CD8-positive, alpha-beta T cell (primary cell): ENCODE measurements at places on chromosomes 5 and 9.

DNA sequence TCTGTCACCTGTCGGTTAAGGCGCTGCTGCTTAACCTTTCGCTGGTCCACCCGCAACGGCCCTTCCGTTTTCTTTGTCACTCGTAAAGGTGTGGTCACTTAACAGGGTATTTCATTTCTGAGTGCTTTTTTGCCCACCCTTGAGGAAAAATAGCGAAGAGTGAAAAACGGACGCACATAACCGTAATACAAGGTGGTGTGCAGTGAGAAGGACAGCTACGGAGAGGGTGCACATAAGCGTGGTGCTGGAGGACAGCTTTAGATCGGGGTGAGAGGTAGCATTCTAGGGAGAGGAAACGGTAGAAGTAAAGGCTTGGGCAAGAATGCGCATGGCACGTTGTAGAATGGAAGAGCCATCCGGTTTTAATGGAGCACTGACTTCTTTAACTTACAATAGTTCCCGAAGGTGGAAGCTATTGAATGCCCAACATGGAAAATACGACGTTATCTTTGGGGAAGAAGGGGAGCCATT is 761 bp downstream of the CCT5 start:
- DNase-seq: peak; percentile 31

DNA sequence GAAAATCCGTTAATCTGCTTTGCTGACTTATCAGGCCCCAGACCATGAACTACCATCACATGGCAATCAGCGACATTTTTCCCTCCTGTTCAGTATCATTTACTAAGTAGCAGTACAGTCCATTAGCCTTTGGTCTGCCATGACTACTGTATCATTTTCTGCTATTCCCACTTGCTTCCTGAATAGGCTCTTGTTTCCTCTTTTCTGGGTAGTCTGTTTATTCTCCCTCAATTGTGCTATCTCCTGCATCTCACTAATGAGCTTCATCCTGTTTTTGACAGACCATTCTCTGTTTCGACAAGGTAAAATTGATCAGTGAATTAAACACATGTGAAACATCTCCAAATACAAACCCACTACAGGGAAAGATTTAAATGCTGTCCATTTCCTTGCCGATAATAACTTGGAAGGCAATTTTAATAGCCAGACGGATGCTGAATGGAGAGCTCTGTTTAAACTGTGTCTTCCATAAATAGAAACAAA is 263.5 kb upstream of the ANKRD55 start:
- no peak for DNase-seq

GRCh38 chr9:100595391-100596199 is 17.7 kb downstream of the CAVIN4 start:
- DNase-seq: no peak

GRCh38 chr5:8462565-8462964 is 593.6 kb downstream of the MTRR start:
- no peak for DNase-seq

DNA sequence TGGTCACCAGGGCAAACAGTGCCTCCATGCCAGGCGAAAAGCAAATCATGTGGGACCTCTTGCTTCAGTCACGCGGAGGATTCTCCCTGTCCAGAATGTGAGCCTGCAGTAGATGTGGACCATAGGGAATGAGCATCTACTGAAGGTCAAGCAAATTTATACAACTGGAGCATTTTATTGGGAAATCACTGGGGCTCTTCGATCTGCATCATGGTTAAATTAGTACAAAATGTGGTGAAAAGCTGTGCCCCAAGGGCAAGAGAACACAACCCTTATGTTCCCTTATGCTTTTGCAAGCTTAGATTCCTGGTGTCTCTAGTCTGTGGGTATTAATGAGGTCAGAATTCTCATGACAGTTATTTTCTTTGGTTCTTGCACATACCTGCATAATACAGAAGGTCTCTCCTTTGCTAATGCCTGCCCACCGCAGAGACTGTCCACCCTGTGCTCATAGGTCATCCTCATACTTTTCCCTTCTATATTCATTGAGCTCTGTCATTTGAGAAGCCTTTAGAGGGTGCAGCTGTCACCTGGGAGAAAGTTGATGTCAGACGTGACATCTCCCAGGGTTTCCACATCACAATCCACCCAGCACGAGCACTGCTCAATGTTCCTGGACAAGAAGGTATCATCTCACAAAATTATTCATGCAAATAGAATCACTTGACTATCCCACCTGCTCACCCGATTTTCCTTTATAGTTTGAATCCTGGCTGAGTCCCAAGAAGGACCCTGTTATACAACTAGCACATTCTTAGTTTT is 111.7 kb downstream of the NXNL2 start:
- DNase-seq: no peak

DNA sequence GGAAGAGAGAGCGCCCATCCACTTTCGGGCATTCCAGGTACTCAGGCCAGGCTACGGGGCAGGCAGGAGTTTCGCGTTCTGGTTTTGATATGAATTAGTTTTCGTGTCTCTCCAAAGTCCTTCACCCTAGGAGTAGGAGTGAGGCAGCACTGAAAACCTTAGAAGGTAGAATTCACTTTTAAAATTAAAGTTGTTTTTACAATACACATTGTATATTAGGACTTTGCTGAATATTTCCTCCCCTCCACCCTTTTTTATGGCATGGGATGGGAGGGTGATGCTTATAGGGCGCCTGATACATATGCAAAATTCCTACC is 747 bp downstream of the ITGA1 start:
- DNase-seq: no peak

- DNase-seq: no peak
Observed at GRCh38 chr9:73683862-73684591, 532.4 kb downstream of the ANXA1 start.

- DNase-seq: no peak
Observed at GRCh38 chr5:94021246-94021645, 279.8 kb upstream of the POU5F2 start.

DNA sequence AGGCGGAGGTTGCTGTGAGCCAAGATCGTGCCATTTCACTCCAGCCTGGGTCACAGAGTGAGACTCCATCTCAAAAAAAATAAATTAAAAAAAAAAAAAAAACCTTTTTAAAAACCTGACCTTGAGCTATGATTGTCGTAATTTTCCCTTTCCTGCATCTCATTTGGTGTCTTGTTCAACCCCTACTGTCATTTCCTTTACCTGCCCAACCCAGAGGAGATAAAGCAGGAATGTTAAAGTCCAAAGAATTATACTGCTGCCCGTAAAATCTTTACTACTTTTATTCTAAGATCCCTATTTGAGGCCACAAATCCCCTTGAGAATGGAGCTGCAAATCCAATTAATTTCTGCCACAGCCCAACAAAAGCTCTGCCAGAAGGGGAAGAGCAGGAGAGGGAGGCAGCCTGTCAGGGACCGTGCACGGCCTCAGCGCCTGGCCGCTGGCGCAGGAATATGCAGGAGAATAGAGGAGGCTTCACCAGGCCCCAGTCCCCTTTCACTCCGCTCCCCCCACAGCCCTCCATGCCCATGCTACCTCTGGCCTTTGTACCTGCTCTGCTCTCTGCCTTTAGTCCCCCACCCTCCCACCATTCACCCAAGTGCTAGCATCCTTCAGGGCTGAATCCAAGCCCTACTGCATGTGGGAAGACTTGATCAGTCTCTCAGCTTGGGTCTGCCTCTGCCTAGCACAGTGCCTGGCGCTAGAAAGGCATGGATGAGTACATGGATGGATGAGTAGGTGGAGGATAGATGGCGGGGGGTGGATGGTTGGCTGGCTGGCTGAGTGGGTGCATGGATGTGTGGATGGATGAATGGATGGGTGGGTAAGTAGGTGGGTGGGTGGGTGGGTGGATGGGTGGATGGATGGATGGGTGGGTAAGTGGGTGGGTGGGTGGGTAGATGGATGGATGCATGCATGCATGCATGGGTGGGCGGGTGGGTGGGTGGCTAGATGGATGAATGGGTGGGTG is 99.8 kb upstream of the SARDH start:
- no peak for DNase-seq
